Muscle of back (tissue), 13 donors: ENCODE measurements at places on chromosomes 6 and 20.

DNA sequence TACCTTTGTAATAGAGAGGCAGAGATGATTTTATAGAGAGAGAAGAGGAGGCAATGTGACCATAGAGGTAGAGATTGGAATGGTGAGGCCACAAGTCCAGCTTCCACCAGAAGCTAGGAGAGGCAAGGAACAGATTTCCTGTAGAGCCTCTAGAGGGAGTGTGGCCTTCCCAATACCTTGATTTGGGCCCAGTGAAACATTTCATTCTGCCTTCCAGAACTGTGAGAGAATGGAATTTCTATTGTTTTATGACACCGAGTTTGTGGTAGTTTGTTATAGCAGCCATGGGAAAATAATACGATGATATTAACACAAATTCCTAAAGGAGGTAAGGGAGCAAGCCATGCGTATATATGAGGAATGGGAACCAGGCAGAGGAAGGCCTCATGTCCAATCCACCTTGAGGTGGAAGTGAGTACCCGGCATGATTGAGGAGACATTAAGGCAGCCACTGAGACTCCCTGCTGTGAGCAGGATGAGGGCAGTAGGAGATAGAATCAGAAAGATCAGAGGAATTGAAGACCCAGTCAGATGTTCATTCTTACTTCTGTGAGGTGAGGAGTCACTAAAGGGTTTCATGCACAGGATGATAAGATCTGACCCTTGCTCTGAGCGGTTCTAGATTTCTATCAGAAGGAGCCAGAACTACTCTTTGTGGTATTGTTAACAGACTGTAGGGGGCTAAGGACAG is 636.3 kb upstream of the IMPG1 start:
- DNase-seq = no peak

GRCh38 chr20:11274141-11274594 is 600.4 kb upstream of the JAG1 start:
- peak; percentile 74 for DNase-seq

DNA sequence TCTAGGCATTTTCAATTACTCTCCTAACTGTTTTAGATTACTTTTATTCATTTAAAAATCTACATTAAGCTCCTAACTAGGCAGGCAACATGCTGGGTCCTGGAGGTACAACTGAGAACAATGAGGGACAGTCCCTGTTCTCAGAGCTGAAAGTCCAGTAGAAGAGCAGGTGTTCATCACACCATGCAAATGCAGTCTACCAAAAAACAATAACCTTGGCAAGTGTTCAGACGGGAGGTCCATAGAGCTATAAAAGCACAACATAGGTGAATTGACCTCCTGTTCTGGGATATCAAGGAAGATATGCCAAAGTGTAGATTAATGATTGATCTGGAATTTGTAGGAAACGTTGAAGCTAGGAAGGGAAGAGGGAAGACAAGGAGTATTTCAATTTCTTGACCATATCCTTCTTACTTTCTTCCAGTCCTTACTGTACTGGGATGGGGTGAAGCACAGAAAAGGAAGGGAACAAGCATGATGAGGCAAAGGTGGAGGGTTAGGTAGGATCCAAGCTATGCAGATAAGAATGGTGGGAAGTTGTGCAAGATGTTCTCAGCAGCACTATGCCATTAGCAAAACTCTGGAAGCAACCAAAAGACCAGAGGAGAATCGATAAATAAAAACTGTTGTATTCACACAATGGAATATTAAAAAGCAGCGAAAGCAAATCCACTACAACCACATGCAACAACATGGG is 485.7 kb upstream of the JARID2 start:
- DNase-seq = no peak

- no peak for DNase-seq
Measured at GRCh38 chr20:35490736-35491181, 35.4 kb downstream of the CEP250 start.

- no peak for DNase-seq
Measured at GRCh38 chr6:108575905-108576494, 15.3 kb downstream of the FOXO3 start.

DNA sequence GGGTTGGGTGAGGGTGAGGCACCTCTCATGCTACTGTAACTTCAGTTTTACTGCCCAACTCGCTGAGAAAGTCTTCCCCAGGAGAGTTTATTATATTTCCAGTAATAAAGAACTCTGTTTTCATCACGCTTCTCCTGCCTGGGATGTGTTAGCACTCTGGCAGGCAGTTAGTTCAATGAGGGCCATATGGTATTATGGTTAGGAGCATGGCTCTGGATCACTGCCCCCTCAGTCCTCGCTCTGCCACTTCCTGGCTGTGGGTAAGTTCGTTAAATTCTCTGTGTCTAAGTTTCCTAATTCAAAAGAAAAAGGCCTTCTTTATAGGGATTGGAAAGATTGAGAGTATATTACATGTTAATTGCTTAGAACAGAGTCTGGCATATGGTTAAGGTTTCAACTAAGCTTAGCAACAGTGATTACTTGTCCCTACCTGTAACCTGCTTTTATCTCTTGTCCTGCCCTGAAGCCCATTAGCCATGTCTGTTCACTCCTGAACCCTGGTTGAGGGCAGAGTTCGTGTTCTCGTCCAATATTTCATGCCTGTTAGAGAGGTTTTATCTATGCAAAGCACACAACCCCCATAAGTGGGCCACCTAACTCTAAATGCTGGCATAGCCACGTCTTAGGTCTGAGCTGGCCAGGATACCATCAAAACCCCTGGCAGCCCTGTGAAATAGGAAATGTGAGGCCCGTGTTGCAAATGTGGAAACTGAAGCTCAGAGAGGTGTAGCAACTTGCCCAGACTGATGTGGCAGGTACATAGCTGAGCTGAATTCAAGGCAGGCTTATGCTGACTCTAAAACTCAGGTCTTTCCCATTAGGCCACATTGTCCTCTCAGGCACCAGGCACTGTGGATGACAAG is 342.5 kb upstream of the JARID2 start:
- no peak for DNase-seq

DNA sequence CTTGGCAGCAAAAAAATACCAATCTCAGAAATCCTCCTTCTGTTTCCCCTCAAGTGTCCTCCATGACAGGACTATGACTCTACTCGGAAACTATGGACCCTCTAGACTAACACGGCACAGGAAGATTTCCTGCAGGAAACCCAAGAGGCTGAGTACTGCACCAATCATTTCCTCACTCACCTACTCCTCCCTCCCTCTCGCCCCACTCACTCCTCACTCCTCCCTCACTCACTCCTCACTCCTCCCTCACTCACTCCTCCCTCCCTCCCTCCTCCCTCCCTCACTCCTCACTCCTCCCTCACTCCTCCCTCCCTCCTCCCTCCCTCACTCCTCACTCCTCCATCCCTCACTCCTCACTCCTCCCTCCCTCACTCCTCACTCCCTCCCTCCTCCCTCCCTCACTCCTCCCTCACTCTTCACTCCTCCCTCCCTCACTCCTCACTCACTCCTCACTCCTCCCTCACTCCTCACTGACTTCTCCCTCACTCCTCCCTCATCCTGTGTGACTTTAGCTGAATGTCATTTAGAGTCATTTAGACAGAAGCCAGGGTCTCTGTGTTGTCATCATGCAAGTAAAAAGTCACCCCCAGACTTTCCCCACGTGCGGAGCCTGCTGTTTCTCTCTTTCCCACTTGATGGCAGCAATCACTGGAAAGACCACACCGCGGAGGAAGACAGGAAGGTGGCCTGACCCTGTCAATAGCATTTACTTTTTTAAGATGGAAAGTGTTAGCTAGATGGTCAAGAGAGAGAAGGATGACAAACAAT is 226.8 kb upstream of the PDE10A start:
- DNase-seq = peak; percentile 44
